ENCODE measurements at places on chromosomes 2 and 18. TPM values are rescaled to one million over a fixed set of nuclear protein-coding genes. Genes with fewer than 3 reads are reported as not detected.

The FBXO41 gene
- polyA plus RNA-seq, result 0.40 TPM

The CEP68 gene
- 25.2 TPM for polyA plus RNA-seq

The LYG1 gene
- polyA plus RNA-seq, result 4.4 TPM

The DPYSL5 gene
- 8.2 TPM for polyA plus RNA-seq

The RAB31 gene
- polyA plus RNA-seq, result 25.0 TPM

- DNase-seq, result no peak
These were observed 19.4 kb upstream of the HNRNPA3 start for GRCh38 chr2:177193240-177193639.

DNA sequence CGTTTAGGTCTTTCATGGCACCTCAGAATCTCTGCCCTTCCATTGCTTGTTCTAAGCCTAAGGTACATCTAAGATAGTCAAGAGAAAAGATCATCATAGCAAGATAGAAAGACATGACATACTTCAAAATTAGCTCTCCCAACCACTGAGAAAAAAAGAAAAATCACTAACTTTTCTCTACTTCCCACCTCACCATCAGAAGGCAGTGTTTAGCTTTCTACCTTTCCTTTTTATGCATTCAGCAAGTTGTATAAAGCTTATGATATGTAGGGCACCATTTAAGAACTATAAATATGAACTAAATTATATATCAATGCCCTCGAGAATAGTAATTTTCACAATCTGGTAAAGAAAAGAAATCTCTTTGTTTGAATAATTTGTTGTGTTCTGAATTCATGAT is 331.8 kb upstream of the VWC2L start:
- no peak for DNase-seq

- DNase-seq, result peak; percentile 49
These were observed at the start of gene CYP27C1 for GRCh38 chr2:127220102-127220767. CYP27C1 (minus strand) TSS chr2:127220299; CDS start chr2:127220270, 29 bp downstream.

DNA sequence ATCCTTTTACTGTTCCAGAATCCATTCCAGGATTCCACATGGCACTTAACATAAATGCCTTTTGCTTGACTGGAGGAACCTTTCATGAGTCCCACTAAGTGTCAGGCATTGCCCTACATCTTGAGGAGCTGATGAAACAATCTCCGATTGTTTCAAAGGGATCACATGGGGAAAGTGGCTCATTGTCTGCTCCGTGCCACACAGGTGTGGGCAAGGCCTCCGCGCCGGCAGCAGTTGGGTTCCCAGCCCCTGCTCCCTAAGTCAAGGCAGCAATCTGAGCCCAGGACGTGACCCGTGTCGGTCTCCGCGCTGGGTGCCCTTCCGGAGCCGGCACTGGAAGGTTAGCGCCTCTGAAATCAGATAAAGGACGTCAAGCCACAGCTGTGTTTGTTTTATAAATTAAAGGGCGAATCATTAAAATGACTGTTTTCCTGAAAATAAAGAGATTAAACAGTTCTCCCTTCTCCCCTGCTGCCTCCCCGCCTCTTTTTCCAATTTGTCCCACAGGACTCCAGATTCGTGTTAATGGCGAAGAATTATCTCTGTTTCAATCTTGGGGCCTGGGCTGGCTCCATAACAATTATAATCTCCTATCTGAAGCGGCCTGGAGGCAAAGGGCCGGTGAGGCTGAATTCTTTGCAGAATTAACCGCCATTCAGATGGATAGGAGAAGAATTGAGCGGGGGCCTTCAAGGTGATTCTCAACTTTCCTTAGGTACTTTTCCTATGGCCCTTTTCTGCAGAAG is 84.3 kb upstream of the FZD7 start:
- DNase-seq, result no peak

DNA sequence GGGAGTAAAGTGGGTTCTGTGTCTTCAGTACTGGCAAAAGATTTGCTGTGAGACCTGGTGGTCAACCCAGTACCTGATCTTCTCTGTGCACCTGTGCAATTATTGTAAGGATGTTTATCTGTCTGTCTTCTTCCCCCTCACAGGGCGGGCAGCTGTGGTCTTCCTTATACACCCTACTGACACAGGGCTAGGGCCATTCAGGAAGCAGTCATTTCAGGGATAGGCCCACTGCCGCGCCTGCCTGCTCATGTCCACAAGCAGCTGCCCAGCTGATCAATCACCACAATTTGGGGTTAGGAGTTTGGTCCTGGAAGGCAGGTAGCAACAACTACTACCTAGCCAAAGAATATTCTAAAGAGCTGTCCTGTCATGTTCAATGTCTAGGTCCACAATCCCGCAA is 1.2 kb upstream of the CNNM4 start:
- no peak for DNase-seq

DNA sequence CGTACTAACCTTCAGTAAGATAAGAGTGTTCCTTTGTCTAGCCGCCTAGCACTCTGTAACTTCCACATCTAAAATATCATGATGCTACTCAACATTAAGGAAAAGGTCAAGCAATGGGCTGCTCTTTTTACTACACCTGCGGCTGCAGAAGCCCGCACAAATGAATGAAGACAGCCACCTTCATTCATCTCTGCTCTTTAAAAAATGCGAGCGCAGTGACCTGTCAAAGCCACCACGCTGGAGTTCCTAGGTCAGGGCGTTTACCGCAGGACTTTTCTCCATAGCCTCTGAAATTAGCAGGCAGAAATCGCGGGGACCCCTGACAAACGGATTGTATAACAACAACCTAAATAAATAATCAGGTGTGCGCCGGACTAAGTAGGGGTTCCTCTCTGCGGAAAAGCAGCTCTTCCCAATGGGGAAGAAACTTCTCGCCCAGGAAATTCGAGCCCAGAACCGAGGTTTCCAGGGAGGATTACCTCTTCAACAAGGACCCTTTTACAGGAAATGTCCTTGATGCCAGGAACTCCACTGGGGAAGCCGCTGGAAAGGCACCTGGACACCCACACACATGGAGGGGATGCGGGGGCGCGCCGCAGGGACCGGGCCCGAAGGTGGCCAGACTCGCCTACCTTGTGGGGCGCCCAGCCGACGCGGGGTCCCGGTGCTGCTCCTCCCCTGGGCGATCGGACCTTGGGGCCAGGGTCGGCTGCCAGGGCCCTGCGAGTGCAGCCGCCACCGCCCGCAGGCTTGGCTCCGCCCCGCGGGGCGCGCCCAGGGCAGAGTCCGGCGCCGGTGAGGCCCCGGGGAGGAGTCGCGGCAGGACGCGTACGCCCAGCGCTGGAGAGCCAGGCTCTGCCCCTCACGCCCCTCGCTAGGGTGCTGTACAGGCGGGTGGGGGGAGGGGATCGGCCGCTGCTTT is at the start of gene CCDC68:
TSS of gene CCDC68 (minus strand) at position 758 of the 922 bp plus-strand sequence. CDS start 16,670 bp downstream, outside the sequence.
- DNase-seq, result no peak

GRCh38 chr2:161044095-161044865 is 115.9 kb upstream of the TANK start:
- DNase-seq, result no peak

- DNase-seq, result no peak
These were observed 1.9 kb downstream of the TTL start for GRCh38 chr2:112483831-112484230.

GRCh38 chr18:58605027-58606020 is 23.6 kb downstream of the ALPK2 start:
- DNase-seq, result no peak

GRCh38 chr2:9234680-9235146 is 28.1 kb downstream of the ASAP2 start:
- no peak for DNase-seq

GRCh38 chr2:98086491-98087446 is at the start of gene VWA3B:
VWA3B (plus strand) TSS chr2:98087167; CDS start chr2:98093093, 5,926 bp downstream.
- DNase-seq, result no peak

GRCh38 chr18:47150824-47151366 is 595 bp upstream of the HDHD2 start:
- no peak for DNase-seq

Measured in muscle of arm (tissue), 14 donors.